ENCODE measurements at places on chromosomes 2 and 18. TPM values are rescaled to one million over a fixed set of nuclear protein-coding genes. Genes with fewer than 3 reads are reported as not detected.

DNA sequence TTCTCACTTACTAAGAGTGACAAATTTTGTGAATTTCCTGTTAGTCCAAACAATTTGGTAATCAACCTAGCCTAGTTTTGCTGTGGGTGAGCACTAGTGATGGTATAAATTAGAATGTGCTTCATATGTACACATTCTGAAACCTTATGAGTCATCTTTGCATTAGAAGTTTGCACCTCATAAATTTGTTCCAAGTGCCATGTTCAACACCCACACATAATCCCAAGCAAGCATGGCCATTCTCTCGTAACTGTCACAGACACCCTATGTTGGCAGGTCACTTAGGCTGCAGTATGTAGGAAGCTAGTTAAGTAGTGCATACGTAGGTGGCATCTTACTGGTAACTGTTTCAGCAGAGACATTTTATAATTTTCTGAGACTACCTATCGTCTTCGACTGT is 46.9 kb downstream of the NAB1 start:
- no peak for DNase-seq

DNA sequence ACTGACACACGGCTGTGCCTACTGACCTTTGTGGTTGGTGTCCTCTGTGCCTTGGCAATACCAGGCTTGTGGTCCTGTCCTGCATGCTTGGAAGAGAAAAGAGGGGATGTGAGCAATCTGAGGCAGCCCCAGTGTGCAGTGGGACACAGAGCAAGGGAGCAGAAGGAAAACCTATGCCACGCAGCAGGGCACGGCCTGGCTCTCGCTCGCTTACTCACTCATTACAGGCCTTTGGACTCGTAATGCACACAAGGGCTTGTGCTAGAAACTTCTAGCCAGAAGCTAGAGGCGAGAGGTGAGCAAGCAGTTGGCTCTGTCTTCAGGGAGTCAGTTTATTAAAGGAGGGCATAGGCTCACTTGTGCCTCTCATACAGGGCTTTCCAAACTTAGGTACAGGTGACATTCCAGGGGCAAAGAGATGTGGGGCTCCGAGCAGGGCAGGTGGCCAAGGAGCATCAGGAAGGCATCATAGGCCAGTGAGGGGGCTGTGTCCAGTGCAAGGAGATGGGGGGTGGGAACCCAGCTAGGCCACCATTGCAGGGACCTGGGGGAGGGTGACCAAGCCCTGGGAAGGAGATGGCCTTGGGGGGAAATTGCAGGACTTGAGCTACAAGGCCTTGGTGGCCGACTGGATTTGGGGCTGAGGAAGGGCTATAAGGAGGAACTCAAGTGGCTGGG is 100.8 kb downstream of the DYSF start:
- no peak for DNase-seq

GRCh38 chr18:53906681-53907080 is 317.8 kb downstream of the MBD2 start:
- no peak for DNase-seq

- DNase-seq: no peak
Observed at GRCh38 chr2:98793275-98793674, 62.3 kb upstream of the MGAT4A start.

GRCh38 chr2:167140767-167141166 is 252.5 kb downstream of the XIRP2 start:
- DNase-seq: peak; percentile 96

- no peak for DNase-seq
Observed at GRCh38 chr2:120948662-120949011, 213.0 kb downstream of the GLI2 start.

- peak; percentile 24 for DNase-seq
Observed at GRCh38 chr18:76686737-76687231, 135.6 kb upstream of the ZNF236 start.

- peak; percentile 41 for DNase-seq
Observed at GRCh38 chr2:241739651-241740050, 5.2 kb downstream of the D2HGDH start.

DNA sequence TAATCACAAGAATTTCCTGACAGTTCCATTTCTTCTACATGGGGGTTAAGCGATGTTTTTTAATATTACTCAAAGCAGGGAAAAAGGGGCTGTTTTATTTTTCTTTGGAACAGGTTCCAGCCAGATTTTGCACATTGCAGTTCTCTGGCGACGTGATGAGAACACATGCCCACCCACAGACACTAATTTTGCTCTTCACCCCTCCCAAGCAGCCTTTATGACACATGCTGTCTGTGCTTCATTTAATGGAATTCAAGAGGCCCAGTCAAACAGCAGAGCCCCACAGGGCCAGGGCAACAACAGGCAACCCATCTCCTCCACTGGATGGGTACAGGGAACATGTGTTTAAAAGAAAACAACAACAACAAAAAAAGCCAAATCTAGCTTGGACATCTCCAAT is 70.8 kb downstream of the SPRED2 start:
- no peak for DNase-seq

- no peak for DNase-seq
Observed at GRCh38 chr2:10355471-10356438, 53.1 kb downstream of the HPCAL1 start.

GRCh38 chr2:222318712-222319585 is 20.2 kb upstream of the PAX3 start:
- DNase-seq: no peak

DNA sequence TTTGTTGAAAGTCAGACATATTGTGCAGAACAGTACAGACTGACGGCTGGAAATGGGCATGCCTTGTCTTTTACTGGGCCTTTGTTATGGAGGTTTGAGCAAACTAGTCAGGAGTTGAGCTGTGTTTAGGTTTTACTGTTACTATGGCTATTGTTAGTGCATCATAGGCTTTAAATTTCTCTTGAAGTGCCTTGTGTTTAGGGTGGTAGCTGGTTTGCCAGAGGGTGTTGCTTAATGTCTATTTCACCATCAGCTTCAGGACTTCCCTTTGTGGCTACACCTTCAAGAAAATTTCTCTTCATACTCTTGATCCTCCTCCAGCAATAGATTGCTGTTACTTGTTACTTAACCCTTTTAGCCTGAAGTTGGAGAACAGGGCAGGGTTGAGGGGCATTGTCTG is 104.6 kb downstream of the CAPN13 start:
- DNase-seq: no peak

- no peak for DNase-seq
Observed at GRCh38 chr2:120110507-120110906, 97.6 kb downstream of the EPB41L5 start.

DNA sequence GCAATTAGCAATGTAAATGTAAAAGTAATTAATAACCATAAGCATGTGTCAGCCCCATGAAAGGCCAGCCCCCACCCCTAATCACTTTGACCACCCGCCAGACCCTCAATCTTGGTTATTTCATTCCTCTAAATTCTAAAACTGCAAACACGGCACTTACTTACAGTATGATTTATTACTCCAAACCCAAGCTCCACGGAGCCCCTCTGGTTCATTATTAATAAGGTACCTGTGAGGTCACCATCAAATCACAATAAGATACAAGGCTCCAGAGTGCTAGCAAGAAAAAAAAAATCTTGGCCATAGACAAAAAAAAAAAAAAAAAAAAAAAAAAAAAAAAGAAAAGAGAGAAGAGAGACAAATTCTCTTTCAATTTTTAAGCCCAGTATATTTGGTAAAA is 879.5 kb downstream of the TDRD15 start:
- no peak for DNase-seq

- no peak for DNase-seq
Observed at GRCh38 chr2:222518570-222519381, 94.4 kb downstream of the SGPP2 start.

DNA sequence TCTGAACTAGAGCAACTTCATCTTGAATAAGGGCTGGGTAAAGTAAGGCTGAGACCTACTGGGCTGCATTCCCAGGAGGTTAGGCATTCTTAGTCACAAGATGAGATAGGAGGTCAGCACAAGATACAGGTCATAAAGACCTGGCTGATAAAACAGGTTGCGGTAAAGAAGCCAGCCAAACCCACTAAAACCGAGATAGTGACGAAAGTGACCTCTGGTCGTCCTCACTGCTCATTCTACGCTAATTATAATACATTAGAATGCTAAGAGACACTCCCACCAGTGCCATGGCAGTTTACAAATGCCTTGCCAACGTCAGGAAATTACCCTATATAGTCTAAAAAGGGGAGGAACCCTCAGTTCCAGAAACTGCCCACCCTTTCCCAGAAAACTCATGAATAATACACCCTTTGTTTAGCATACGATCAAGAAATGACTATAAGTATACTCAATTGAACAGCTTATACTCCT is 109.1 kb downstream of the FIGN start:
- DNase-seq: no peak

GRCh38 chr2:42392191-42392590 is 31.2 kb upstream of the COX7A2L start:
- DNase-seq: no peak

DNA sequence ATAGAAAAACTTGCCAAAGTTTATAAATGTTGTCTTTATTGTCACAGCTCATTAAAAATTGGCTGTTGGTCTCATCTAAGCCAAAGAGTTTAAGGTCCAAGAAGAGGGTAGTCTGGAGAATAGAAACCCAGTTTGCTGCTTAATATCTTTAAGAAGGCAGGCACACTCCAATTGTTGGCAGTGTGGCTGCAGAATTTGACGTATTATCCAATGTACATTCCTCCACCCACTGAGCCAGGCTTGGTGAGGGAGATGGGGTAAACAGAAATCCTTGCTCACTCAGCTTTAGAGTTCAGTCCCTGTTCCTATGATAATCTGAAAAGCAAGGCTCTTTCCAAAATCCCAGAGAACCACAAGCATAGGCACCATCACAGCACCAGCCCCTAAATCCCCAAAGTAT is 10.7 kb upstream of the ADD2 start:
- DNase-seq: no peak

GRCh38 chr2:178093471-178093870 is 18.8 kb upstream of the RBM45 start:
- no peak for DNase-seq

DNA sequence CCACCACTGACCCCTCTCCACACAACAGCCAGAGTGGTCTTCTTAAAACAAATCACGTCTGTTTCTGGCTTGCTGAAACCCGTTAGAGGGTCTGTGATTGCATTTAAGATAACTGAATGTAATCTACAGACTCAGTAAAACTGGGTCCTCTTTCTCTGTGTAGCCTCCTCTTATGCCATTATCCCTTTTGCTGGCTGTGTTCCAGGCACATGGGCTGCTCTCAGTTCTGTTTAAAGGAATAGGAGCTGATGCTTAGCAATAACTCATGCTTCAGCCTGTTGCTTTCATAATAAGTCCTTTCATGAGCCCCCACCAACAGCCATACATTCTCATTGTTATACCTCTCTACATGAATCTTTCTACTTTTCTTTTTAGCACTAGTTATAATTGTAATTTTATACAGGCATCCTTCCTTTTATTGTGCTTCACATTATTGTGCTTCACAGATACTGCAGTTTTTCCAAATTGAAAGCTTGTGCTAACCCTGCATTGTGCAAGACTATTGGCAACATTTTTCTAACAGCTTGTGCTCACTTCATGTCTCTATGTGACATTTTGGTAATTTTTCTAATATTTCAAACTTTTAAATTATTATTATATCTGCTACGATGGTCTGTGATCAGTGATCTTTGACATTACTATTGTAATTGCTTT is 782.6 kb downstream of the MBD2 start:
- DNase-seq: no peak

DNA sequence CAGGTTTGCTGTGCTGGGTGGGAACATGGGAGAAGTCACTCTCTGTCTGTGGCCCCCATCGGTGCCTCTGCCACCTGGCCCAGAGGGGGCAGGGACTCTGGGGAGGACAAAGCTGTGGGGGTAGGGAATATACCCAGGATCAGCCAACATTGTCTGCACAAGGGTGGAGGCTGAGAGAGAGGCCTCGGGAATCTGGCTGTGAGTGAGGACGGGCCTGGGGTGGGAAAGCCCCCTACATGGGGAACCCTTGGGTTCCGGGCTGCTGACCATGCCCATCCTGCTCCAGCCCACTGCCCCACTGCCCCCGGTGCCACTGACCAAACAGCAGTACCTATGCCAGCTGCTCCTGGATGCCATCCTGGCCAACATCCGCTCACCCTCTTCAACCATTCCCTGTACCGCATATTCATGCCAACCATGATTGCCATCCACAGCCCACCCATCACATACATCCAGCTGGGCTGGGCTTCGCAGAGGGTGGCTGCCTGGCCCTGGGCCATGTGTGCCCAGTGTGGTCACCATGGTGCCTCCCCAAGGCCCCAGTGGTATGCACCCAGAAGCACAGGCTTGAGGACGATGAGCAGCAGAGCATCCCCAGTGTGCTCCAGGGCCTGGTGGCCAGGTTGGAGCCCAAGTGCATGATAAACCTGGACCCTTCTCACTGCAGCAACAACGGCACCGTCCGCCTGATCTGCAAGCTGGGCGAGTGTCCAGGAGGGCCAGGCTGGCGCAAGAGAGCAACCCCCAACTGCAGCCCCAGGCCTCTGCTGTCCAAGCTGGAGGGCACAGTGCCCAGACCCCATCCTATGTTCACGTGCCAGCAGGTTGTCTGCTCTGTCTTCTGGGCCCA is 6.9 kb upstream of the POTEF start:
- DNase-seq: no peak

DNA sequence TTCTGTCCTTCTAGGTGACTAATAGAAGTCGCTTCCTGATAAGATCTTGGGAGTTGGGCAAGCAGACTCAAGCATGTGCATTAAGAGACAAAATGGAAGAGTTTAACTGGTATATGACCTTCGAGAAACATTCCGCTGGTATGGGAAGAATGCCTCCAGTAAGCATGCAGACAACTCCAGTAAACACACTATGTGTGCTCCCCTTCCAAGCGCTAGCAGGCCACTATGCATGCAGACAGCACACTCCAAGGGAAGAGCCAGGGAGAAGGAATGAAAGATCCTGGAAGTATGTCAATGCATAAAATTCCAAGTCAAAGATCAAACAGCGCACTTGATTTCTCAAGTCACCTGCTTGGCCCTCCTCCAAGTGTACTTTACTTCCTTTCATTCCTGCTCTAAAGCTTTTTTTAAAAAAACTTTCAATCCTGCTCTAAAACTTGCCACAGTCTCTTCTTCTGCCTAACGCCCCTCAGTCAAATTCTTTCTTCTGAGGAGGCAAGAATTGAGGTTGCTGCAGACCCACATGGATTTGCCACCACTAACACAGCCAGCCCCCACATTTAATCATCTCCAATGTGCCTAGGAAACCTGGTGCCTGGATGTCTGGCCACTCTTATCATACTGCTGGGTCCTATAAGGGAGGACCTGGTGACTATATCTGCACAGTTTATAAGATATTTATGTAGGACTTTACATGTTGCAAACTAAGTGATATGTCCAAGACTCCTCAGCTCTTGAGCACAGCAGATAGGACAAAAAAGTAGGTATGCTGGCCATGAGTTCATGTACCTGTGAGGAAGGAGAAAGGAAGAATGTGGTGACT is 239.8 kb downstream of the PDE11A start:
- no peak for DNase-seq

Gene RTP5
- not detected for polyA plus RNA-seq

Gene METAP1D
- 8.3 TPM for polyA plus RNA-seq

Gene COL6A3
- polyA plus RNA-seq: 1,384 TPM

Gene SERPINB13
- polyA plus RNA-seq: not detected

Gene FAM168B
- polyA plus RNA-seq: 99.2 TPM

Gene TAF1B
- 25.8 TPM for polyA plus RNA-seq

Gene CSRNP3
- polyA plus RNA-seq: 0.25 TPM

Gene FAM237A
- polyA plus RNA-seq: not detected

Gene SLC8A1
- polyA plus RNA-seq: 19.3 TPM

Gene C2orf66
- polyA plus RNA-seq: not detected

Gene GALNT5
- 55.0 TPM for polyA plus RNA-seq

Gene DSG4
- polyA plus RNA-seq: not detected

Gene ST6GAL2
- not detected for polyA plus RNA-seq

Gene DHX57
- 23.3 TPM for polyA plus RNA-seq
